Fibroblast of skin of left biceps (primary cell): ENCODE measurements at places on chromosomes 11 and 22.

DNA sequence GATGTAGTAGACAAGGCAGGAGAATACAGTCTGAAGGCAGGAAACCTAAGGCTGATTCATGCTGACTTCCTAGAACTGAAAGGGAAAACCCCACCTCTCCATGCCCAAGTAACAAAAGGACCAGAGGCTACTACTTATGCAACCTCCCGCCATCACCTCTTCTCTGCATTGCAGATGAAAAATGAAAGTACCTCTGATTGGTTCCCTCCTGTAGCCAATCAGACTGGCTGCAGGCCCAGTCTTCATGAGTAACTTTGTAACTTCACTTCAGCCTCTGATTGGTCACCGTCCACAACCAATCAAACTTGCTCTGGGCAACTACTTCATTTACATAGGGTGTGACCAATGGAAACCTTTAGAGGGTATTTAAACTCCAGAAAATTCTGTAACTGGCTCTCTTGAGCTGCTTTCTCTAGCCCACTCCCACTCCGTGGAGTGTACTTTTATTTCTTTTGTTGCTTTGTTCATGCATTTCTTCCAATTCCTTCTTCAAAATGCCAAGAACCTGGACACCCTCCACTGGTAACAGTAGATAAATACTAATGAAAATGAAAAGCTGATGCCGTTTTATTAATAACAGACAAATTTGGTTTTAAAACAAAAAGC, 5.2 kb upstream of the MAP6 start:
- DNase-seq, result no peak

- DNase-seq, result no peak
These were observed 274.8 kb downstream of the CTTN start for GRCh38 chr11:70672991-70673653.

DNA sequence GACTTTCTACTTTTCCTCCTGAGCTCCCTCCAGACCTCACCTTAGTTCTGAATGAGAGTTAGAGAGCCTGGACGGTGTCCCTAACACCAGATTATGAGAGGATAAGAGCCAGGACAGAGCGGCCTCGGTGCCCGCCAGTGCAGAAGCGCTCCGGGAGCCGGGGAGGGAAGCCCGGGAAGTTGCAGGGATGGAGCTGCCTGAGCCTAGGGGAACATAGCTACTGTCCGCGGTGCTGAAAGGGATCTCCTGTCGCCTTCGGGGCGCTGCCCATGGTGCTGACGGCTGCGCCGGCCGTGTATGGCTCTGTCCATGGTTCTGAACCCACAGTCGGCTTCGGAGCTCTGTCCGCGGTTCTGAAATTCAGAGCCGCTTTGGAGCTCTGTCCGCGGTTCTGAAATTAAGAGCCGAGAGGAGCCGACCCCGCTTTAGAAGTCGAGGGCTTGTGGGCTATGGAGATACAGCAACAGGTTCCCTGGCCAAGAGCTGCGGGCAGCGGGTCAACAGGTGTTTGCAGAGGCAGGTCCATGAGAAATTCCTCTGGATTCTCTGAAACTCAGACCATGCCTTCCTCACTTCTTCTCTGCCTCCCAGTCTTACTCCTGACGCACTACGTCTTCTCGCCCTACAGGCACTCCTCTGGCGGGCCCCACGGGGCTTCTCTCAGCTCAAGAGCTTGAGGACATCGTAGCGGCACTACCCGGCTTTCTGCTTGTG, 814 bp downstream of the NPAS4 start:
- DNase-seq, result peak; percentile 62

- DNase-seq, result no peak
These were observed 90.7 kb upstream of the PHOX2A start for GRCh38 chr11:72334651-72335050.
